ENCODE measurements at places on chromosomes 6 and 20.

DNA sequence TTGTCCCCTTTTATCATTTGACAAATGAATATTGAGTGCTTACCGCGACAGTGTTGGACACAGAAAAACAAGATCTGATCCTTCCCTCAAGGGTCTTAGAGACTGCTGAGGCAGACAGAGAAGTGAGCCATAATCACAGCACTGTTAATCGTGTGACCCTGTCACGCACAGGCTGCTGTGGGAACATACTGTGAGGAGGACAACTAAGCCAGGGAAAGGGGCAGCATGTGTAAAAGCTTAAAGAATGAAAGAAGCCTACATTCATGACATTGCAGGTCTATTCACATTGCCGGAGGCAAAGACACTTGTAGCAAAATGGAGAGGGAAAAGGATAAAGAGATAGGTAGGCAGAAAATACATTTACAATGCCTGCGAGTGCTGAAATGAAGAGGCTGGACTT, 32.7 kb downstream of the TRDN start:
- no peak for DNase-seq

- DNase-seq: no peak
Measured at GRCh38 chr6:16619777-16620176, 141.5 kb downstream of the ATXN1 start.

GRCh38 chr6:132458887-132459604, 53.9 kb downstream of the STX7 start:
- DNase-seq: no peak

DNA sequence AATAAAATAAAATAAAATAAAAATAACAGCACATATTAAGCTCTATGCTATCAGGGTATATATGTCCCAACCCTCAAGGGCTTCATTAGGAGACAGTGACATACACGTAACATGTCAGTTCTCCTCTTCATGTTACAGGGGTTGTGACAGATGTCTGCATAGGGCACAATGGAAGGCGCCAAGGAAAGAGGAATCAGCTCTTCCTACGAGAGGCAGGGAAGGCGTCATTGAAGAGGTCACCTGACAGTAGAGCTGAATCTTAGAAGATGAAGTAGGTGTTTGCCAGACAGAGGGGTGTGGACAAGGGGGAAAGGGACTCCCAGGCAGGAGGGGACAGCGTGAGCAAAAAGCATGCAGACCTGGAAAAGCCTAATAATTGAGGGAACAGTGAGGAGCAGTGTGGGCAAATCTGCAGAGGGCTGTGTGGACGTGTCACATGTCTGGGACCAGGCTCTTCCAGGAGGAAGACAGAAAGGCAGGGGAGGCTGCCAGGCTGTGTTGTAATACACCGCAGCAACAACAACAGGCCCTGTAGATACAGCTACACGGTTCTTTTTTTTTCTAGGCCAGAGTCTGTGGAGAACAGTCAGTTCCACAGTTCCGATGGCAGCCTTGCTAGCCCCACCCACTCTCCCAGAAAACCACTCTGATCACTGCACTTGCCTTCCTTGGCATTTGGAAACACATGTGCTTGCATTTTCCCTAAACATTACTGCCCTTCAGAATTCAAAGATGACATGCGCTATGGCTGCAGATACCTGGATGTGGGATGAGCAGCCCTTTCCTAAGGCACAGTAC, 2.5 kb upstream of the FKBP5 start:
- no peak for DNase-seq

- DNase-seq: no peak
Measured at GRCh38 chr6:40930555-40930954, 108.5 kb downstream of the UNC5CL start.

- DNase-seq: no peak
Measured at GRCh38 chr6:168336967-168337366, 17.4 kb upstream of the DACT2 start.

Data from stimulated activated CD4-positive, alpha-beta T cell treated with anti-CD3 and anti-CD28 coated beads, TNF-alpha, amount 100 ng/mL, for 1 hour (primary cell).